ENCODE measurements at places on chromosomes 7 and 10.

DNA sequence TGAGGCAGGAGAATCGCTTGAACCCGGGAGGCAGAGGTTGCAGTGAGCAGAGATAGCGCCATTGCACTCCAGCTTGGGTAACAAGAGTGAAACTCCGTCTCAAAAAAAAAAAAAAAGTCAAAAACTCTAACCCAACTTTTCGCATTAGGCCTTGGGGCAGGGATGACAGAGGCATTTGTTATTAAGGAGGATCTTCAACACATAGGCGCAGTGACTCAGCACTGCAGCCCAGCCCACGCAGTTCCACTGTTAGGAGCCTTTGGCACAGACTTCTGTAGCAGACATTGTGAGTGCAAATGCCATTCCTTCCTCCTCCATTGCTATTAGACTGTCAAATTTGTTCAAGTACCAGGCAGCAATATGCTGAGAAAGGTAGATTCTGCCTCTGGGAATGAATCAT lies 43.1 kb upstream of the KLHL7 start:
- DNase-seq: no peak

DNA sequence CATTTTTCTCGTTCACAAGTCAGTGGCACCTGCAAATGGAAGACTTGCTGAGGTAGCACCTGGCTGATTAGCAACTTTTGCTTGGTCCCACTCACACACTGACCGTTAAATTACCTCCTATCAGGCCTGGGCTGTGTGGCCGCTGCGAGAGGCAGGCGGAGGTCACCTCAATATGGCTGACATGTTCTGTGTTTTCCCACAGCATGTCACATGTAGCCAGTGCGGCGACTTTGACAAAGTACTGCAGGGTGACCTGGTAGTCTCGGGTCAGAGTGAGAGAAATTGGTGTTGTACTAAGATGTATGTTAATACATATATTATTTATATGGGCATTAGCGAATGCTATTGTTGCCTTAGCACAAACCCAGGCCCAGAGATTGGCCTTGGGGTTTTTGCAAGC lies 307.5 kb downstream of the LRMDA start:
- no peak for DNase-seq

DNA sequence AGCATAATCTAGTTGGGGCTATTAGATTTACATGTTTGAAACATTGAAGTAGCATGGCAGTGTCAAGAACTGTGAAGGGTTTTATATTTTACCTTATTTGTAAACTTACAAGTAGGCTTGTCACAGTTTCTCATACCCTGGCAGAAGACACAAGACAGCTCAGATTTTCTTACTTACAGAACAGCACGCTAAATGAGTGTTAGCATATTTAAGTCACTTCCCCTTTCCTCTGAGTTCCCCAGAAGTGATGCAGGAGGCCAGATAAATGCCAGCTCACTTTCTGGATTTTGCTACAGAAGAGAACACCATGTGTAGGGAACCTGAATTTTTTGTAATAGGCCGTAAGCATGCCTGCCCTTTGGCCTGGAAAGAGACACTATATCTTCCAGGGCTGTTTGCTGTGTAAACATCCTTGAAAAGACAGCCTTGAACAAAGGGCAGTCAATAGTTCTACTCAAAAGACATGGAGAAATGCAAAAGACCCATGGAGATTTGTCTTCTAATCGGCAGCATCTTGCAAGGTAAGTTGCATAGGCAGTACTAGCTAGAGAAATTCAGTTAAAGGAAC lies 279.1 kb downstream of the PHF14 start:
- no peak for DNase-seq

DNA sequence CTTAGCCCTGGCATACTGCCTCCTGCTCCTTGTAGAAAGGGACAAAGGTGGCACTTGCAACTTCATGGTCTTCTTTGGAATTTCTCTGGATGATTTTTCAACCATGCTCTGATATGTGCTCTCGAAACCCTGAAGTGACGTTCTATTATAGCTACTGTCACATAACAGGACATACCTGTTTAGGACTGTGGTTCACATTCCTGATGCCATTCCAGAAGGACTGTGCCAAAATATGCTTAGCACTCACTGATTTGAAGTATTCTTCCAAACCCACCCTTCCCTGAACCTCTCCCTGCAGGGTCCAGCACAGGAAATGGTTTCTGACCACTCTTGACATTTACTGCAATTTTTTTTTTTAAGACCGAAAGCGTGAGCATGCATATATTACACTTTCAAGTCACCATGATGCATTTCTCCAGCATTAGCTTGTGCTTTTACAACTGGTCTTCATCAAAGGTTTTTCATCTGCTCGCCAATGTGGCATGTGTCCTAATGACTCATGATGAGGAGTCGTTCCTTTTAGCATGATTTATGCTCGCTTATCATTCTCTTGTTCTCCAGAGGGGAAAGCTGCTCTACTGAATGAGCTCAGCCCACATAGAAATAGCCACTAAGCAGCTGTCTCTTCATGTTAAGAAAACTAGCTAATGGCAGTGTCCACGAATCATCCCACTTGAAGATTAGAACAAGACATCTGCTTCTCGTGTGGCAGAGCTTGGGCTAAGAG lies 135.2 kb downstream of the ADAM12 start:
- DNase-seq: no peak

GRCh38 chr10:122062831-122063674 lies 74.1 kb downstream of the TACC2 start:
- no peak for DNase-seq

DNA sequence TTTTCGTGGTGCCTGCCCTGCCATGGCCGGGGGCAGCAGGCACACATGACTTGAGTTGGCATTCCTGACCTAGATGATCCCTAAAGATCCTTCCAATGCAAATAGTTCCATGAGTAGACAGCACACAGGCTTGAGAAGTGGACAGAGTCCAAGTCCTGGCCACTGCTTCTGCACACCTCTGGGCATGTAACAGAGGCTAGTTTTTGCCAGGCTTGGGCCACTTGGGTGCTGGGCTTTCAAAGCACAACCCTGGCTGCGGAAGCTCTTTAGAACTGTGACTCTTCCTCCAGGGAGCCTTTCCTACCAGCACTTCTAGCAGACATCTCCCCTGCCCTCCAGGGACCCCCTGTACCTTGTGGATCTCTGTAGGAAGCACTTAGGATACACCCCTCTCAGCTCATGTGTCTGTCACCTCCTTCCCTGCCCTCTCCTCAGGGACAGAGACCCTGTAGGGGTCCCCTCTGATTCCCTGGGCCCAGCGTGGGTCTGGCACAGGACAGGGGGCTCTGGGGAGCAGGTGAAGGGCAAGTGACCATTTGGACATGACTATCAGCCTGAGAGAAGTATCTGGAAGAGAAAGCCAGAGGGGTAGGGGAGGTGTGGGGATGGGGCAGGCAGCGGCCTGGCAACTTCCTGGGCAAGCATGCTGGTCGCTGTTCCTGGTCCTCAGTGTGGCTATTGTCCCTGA lies 36.2 kb downstream of the ZCCHC24 start:
- DNase-seq: no peak

GRCh38 chr7:134744569-134744968 lies 34.9 kb upstream of the CALD1 start:
- no peak for DNase-seq

DNA sequence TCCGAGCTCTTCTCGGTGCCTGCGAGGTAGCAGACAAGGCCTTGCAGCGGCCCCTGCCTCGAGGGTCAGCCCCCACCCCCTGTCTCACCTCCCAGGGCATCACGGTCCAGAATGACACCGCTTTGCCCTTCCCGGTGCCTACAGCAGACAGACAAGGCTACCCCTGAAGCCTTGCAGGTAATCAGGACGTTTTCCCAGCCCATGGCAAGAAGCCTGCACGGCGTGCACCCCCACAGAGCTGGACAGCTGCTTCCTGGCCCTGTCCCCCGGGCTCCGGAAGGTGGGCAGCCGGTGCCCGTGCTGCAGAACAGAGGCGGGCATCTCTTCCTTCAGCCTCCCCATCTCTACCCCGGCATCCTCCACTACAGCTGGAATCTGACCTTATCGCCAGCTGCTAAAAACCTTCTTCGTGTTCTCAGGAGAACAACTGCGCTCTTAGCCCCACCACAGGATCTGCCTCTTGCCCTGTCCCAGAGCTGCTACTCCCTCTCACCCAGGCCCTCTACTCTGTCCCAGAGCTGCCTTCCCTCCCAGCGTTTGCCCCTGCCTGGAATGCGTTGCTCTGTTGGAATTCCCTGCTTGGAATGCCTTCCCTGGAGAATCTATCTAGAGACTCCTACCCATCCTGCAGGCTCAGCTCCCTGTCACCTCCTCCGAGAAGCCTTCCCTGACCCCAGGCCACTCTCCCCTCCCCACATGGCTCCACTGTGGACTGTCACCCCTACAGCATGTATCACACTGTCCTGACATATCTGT lies 4.7 kb downstream of the MYL10 start:
- no peak for DNase-seq

- DNase-seq: no peak
Observed at GRCh38 chr7:112248598-112248997, 42.1 kb downstream of the ZNF277 start.

DNA sequence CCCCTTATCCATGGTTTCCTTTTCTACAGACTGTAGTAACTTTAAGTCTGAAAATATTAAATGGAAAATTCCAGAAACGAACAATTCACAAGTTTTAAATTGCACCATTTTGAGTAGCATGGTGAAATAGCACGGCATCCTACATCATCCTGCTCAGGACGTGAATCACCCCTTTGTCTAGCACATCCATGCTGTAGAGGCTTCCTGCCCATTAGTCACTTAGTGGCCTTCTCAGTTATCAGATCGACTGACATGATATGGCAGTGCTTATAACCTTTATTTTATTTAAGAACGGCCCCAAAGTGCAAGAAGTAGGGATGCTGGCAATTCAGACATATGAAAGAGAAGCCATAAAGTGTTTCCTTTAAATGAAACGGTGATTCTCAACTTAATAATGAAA lies 82.7 kb downstream of the CPXM2 start:
- DNase-seq: no peak

GRCh38 chr7:103679151-103680132 lies 233.4 kb upstream of the SLC26A5 start:
- no peak for DNase-seq

DNA sequence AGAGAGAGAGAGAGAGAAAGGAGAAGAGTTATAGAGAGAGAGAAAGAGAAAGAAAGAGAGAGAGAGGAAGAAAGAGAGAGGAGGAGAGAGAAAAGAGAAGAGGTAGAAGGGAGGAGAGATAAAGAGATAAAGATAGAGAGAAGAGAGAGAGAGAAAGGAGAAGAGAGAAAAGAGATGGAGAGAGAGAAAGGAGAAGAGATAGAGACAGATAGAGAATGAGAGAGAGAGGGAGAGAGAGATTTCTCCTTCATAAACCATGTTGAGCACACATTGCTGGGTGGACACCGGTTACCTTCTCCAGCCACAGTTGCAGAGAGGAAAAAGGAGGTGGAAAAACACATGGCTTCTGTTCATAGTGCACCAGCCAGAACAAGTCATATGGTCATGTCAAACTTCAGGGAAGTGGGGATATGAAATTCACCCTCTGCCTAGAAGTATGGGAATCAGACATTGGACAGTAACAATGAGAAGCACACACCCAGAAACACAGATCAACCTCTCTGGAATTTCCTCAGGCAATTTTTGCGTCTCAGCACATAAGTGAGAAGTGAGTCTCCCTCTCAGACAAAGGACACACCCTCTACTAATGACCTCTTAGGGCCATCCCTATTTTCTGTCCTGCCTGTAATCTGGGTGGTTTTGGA lies 172.5 kb upstream of the SVIL start:
- no peak for DNase-seq

DNA sequence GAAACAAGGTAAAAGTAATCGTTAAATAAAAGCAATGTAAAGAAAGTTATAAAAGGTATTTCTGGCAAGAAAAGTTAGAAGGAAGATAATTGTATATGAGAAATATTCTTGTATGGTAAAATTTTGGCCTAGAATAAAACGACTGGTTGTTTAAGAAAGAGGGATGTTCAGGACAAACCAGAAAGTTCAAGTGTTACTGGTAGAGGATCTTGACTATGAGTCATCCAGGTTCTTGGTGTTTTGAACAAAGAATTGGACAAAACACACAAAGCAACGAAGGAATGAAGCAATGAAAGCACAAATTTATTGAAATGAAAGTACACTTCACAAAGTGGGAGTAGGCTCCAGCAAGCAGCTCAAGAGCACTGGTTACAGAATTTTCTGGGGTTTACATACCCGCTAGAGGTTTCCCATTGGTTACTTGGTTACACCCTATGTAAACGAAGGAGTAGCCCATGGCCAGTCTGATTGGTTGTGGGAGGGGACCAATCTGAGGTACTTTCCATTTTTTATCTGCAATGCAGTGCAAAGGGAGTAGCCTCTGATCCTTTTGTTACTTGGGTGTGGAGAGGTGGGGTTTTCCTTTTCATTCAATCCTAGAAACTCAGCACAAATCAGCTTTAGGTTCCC lies 22.4 kb upstream of the GARS1 start:
- no peak for DNase-seq

- DNase-seq: no peak
Observed at GRCh38 chr7:129013048-129013724, 41.7 kb downstream of the TNPO3 start.

DNA sequence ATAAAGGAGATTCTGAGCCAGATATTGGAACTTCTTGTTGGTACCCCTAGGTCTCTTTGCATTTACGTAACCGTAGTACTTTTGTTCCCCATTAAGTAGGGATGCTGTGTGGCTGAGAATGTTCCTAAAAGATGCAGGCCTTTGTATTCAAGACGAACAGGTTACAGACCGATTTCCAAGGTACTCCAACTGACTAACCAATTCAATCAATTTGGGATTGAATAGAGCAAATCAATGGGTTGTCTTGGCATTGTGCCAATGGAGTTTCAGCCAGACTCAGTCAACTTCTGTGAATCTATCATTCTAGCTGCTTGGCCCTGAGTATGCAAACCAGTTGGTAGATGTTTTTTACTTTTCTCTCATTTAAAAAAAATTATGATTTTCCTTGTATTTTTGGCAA lies 347.3 kb upstream of the NPVF start:
- no peak for DNase-seq

DNA sequence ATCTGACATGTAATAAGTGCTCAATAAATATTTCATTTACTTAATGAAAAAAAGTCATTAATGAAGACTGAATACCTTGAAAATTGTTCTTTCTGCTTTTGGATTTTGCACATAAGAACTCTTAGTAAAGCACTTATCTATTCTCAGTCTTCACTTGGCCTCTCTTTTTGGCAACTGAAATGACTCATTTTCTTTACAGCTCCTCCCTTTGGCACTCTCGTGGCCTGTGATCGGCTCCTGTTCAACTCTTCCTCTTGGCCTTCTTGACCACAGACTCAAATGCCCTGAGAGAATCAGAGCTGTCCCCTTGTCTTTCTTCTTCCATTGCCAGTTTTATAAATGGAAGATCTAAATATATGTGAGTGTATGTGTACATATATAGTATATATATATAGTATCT lies 54.2 kb downstream of the FOXP2 start:
- DNase-seq: no peak
